ENCODE measurements at places on chromosomes 1 and 21. TPM values are rescaled to one million over a fixed set of nuclear protein-coding genes. Genes with fewer than 3 reads are reported as not detected.

DNA sequence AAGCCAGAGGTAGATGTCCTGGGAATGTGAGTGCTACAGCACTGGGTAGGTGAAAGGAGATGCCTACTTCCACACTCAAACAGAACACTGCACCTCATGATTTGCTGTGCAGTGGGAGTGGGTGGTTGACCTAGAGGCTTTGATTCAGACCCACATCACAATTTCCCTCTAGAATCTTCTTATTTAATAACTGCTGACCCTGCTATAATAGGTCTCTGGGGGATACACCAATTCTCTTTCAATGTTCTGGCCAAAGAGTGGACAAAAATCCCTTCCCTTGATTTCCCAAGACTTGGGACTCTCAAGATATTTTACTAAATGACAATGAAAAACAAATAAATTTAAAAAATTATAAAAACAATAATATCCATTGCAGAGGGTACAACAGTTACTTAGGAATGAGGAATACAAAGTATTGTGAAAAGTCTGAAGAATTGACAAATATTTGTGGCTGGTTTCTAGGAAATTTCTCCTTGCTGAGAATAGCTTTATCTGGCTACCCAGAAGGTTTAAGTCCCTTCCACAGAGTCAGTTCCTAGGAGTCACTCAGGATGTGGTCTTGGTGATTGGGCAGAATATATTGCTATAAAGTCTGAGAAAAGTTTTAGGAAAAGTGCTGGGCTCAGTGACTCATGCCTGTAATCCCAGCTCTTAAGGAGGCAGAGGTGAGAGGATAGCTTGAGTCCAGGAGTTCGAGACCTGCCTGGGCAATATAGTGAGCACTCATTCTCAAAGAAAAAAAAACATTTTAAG, 2.4 kb upstream of the FCGR2A start:
- DNase-seq = no peak

S100B gene
- 44.4 TPM for total RNA-seq

DNA sequence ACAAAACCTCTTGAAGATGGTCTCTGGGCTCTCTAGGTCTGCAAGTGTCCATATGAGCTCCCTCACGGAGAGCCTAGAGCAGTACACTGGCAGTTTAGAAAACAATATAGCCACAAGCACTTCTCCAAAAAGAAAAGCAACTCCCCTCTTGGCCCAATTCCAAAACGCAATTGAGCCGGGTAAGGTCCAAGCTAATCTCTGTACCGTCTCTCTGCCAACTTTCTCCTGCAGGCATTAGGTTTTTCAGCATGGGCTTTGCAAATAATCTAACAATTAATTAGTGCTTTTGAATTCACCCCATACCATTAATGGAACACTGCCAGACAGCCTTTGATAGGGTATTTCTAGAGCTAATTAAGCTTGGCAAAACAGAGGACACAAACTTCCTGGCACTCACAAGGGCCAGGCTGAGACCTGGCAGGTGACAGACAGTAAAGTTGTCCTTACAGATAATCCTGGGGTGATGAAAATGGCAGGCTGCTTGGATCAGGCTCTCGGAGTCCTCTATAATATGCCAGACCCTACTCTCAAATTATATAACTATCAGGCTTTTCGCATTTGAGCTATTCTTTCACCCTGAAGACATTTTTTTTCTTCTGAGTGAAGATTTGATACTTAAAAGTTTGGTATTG, 39.8 kb downstream of the TGFBR3 start:
- peak; percentile 77 for DNase-seq

DNA sequence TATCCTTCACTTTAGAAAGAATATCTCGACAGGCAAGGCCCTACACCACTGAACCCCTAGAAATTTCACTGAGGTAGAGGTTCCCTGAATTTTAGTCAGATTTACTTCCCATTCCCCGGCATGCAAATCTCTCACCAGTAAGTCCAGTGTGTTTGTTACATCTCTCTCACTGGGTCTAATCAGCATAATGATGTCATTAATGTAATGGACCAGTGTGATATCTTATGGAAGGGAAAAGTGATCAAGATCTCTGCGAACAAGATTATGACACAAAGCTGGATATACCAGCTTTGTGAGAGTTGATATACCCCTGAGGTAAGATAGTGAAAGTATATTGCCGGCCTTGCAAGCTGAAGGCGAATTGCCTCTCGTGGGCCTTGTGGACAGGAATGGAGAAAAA, 7.9 kb downstream of the RNU11 start:
- DNase-seq = no peak

G0S2 gene
- 23.0 TPM for total RNA-seq

DNA sequence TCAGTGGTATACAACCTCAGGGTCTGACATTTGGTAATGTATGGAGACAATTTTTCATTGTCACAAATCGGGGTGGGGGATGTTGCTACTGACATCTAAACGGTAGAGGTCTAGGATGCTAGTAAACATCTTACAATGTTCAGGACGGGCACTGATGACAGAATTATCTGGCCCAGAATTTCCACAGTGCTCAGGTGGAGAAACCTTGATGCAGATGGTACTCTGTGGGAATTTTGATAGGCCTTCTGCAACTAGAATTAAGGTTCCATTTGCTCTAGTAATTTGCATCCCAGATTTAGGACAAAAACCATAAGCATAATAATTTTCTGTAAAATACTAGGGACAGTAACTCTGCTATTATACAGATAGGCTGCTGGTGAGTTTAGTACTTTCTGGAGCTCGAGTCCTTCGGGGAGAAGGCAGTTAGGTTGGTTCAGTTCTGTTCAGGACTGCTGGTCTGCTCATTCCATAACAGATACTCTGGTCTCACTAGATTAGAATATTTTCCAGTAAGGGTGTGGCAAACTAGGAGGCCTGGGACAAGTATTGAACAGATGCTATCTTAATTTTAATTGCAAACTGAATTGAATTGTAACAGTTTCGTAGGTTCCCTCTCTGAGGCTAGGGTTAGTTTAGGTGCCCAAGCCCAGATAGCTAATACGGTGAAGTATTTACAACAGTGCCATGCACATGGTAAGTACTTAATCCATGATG, 11.4 kb downstream of the METTL13 start:
- no peak for DNase-seq

HLX gene
- 28.2 TPM for total RNA-seq

DNA sequence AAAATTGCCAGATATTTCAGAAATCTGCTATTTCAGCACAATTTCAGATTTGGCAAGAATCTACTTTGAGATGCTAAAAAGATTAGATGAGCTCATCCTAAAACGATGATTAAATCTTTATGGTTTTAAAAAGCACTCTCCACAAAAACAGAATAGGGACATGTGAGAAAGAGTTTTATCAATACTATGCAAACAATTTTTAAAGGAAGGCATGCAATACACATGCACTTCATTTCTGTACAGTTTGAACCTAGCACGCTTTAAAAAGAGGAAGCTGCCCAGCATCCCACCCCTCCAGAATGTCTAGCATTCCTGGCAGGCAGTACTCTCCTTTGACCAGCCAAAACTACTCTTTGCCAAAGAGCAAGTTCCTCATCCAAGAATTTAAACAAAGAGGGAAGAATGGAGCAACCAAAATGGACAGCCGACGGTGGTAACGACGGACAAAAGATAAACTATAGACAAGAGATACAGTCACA, 1.3 kb downstream of the ARHGAP29 start:
- DNase-seq = no peak

Data from sigmoid colon (tissue), 7 donors.